CD4-positive, alpha-beta T cell treated with Interferon gamma for 1 hour (primary cell): ENCODE measurements at places on chromosomes 11 and 22.

DNA sequence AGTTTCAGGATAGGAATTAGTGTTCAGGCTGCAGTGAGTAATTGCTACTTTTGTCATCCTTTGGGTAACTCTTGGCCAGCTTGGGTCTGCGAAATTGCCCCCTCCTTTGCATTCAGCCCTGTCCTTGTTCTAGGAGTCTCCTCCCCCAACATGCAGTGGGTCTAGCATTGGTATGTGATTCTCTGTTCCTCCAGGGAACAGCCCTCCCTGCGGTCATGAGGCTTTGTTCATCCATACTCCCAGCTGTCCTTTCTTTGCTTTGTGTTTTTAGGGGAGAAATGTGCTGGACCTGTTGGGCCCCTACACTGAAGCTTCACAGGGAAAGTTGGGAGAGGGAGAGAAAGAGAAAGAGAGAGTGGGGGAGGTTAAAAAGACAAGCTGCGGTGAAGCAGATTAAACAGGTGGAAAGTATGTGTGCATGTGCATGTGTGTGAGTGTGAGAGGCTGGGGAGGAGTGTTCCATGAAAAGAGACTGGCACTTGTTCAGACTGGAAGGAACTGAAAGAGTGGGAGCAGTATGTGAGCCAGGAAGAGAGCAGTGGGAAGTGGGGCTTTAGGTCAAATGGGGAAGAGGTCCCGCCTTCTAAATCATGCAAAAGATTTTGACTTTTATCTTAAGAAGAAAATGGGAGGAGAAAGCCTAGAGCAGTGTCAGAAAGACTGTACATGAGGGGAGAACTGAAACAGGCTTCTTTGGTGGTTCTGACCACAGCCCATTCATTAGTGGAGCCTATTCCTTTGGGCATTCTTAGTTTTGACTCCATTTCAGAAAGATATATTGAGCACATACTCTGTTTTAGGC lies 17.9 kb upstream of the SESN3 start:
- DNase-seq = no peak

DNA sequence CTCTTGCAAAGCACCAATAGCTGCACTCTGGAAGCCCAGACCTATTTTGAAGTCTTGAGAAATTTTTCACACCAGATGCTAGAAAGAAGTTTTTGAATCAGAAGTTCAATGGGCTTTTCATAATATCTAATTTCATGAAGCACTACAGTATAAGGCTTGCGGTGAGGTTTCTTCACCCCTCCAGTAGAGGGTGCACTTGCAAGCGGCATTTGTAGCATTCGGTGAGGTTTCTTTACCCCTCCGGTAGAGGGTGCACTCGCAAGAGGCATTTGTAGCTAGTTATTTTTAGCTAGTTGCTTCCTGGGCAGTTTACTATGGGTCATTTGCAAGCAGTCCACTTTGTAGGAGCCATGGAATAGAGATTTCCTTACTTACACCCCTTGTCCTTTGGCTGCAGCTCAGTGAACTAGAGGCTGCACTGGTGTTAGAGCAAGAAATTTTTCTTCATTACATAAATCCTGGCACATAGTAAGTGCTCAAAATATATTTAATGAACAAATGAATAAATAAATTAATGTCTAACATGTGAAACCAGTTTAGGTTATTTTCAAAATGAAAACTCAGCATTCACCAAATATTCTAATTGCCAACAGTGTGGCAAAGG lies 7.8 kb upstream of the NOX4 start:
- no peak for DNase-seq

DNA sequence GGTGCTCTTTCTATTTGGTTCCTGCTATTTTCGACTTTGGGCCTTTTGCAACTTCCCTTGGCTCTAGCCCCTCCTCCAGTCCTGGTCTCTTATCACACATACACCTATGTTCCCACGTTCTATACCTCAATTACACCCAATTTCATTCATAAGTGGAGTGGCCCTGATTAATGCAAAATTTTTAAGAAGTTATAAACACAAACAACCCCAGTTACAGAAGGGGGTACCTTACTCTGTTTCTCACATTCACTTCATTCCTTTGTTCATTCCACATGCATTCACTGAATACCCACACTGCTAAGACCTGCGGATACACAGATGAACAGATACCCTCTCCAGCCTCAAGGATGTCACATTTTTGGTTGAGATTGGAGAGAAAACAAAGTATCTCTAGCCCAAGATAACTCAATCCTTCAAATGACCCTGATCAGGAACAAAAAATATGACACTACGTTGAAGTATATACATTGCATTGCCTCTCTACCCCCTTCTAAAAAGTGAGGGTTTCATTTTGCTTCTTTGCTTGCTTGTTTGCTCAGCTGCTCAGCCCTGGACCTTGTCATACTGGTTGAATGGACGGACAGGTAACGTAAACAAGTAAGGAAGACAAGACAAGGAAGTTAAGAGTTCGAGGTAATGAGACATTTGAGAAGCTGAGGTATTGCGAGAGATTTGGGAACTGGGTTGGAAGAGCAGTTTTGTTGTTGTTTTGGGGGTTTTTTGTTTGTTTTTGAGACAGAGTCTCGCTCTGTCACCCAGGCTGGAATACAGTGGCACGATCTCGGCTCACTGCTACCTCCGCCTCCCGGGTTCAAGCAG lies 3.6 kb upstream of the VPS37C start:
- DNase-seq = no peak

DNA sequence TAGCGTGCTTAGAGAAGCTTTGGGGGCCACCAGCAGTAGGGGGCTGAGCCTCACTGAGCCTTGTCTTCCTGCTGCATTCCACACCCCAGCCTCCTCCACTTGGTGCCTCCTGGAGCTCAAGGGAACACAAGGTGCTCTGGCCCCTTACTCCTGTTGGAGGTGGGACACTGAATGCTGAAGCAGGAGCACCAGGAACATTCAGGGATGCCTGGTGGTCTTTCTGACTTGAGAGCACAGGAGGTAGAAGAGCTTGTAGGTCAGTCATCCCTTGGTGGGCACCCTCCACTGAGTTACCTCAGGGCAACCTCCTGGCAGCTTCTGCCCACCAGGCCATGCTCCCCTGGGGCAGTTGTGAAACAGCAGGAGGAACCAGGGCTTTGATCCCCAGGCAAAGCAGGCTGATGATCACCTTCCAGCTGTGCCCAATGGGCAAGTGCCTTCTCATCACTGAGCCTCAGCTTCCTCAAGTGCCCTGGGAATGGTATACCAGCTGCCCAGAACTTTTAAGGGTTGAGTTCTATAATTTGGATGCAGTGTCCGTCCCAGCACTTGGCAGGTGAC lies 50.1 kb downstream of the CABIN1 start:
- no peak for DNase-seq

DNA sequence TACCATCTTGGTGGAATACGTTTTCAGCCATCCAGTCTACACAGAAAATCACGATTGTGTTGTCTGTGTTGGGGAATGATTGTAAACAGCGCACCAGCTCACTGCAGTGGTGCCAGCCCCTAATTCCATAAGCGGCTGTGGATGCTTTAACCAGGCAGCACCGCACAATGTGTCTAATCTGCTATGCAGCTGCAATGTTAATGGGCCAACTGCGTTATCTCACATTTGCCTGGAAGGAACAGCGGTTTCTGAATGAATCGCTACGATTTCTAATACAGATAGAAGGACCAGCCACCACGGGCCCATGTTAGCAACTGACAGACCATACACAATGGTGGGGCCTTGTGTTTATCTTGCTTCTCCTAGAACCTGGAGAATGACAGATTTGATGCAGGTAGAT lies 384.5 kb upstream of the KIRREL3 start:
- DNase-seq = no peak

DNA sequence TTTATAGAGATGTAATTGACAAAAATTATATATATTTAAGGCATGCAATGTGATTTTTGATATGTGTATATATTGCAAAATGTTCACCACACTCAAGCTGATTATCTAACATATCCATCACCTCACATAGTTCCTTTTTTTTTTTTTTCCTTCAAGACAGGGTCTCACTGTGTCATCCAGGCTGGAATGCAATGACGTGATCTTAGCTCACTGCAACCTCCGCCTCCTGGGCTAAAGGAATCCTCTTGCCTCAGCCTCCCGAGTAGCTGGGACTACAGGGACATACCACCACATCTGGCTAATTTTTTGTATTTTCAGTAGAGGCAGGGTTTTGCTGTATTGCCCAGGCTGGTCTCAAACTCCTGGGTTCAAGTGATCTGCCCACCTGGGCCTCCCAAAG lies 65.1 kb upstream of the SLC35C1 start:
- DNase-seq = no peak

- no peak for DNase-seq
These were observed 1.6 kb upstream of the CCDC188 start for GRCh38 chr22:20152464-20152890.

GRCh38 chr22:22520020-22520656 lies at the start of gene ZNF280A:
Gene ZNF280A (minus strand): TSS chr22:22520270. CDS start chr22:22515630, 4,640 bp downstream.
- no peak for DNase-seq

GRCh38 chr22:44621401-44622146 lies 80.4 kb upstream of the PRR5 start:
- DNase-seq = no peak

- DNase-seq = no peak
These were observed 35.2 kb downstream of the LRRC10B start for GRCh38 chr11:61543606-61544306.

DNA sequence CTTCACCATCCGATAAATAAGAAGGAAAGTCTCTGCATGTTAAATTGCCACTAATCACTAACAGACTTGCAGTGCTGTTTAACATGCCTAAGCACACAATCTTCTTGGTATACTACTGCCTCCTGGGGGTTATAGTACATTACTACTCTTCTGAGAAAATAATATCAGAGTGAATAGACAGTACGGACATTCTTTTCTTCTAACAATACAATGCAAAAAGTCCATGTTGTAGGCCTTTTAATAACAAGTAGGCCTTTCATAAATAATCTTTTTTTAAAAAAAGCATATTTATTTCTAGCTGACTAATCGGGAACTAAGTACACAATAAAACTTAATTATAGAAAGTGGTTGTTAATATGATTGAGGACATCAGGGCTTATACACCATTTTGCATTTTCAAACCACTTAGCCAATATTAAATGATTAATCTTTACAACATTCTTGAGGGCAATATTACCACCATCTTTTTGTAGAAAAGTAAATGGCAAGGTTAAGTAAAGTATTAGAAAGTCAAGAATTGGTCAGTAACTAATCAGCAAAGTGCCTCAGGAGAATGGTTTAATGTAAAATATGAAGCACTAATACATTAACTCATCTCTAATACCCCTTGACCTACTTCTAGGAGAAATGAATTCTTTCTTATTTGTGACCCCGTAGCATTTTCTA lies 84.7 kb downstream of the TTC28 start:
- DNase-seq = no peak

GRCh38 chr11:91296629-91297028 lies 928.0 kb upstream of the FAT3 start:
- DNase-seq = no peak

DNA sequence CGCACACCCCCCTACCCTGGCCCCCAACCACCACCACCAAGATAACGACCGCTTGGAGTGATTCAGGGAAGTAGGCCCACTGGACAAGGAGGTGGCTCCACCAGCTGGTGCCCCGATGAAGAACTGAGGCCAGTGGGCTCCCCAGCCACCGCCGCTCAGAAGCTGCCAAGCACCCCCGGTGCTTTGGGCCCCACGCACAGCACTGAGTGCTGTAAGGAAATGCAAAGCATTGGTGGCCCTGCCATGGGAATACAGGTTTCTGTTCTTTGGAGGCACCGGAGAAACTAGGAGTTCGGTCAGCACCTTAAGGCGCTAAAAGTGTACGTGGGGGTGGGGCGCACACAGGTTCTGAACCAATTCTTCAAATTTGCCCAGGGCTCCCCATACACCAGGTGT lies 664 bp upstream of the PRSS23 start:
- DNase-seq = no peak

GRCh38 chr22:45192701-45193187 lies 29.0 kb downstream of the NUP50 start:
- no peak for DNase-seq

GRCh38 chr22:46371623-46372226 lies 36.2 kb downstream of the TRMU start:
- no peak for DNase-seq

- no peak for DNase-seq
These were observed 5.4 kb downstream of the FJX1 start for GRCh38 chr11:35623621-35624168.

- DNase-seq = no peak
These were observed 31.2 kb downstream of the APOL1 start for GRCh38 chr22:36284171-36284571.

- peak; percentile 75 for DNase-seq
These were observed 9.3 kb downstream of the TFIP11 start for GRCh38 chr22:26502688-26503561.

DNA sequence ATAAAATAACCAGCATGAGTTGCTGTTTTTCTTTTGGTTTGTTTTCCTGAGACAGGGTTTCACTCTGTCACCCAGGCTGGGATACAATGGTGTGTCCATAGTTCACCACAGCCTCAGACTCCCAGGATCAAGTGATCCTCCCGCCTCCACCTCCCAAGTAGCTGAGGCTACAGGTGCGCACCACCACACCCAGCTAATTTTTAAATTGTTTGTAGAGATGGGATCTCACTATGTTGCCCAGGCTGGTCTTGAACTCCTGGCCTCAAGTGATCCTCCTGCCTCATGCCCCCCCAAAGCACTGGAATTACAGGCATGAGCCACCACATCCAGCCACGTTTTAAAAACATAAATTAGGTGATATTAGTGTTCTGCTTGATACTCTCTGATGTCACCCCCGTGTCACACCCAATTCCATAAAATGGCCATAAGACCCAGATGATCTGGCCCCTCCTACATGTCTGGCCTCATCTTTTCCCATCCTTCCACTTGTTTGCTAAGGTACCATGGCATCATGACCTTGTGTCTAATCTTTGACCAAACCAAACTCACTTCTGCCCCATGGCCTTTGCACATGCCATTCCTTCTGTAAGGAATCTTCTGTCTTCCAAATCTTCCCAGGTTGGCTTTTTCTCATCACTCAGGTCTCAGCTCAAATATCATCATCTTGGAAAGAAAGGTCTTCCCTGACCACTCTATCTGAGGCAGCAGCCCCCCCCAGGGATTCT lies 6.3 kb downstream of the SIK3 start:
- no peak for DNase-seq

DNA sequence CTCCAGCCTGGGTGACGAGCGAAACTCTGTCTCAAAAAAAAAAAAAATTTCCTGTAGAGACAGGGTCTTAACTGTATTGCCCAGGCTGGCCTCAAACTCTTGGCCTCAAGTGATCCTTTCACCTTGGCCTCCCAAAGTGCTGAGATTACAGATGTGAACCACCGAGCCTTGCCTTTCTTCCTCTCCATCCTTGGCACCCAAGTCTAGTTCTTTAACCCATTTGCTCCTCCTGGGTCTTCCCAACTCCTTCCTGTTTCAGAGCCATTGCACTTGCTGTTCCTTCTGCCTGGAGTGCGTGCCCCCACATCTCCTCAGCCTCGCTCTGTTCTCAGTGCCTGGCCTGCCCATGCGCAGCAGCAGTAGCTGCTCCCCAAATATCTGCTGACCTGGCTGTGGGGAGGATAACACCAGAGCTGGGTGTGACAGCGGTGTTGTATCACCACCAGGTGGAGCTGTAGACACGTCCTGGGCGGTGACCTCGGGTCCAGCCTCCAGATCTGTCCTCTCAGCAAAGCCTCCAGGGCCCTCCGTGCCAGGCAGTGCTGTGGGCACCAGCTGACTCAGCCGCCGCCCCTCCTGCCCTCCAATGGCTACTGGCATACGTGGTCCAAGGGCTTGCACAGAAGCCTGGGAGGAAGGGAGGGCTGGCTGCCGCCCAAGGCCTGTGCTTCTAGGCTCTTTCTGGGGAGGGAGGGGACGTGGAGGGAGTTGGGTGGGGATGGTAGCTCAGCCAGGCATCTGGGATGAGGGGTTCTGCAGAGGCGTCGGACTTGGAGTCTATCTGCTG lies 22.0 kb downstream of the TEF start:
- DNase-seq = peak; percentile 86
